Activated CD4-positive, alpha-beta T cell treated with anti-CD3 and anti-CD28 coated beads for 24 hours (primary cell): ENCODE measurements at places on chromosomes 12 and 14.

DNA sequence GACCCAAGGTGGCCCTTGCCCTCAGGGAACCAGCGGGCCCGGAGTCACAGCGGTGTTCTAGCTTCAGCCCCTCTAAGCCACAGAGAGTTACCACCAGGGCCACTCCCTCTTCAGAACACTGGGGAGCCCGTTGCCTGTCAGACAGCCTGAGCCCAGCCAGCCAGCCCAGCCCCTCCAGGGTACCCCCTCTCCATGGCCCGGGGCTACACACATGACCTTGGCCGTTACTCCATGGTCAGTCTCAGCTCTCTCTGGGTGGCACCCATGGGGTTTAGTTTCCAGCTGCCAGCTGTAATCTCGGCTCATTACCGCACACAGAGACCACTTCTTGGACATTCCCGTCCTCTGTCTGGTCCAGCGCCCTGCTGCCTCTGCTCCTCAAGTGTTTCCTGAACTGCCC lies 35.0 kb downstream of the PPP2R5C start:
- DNase-seq, result no peak

DNA sequence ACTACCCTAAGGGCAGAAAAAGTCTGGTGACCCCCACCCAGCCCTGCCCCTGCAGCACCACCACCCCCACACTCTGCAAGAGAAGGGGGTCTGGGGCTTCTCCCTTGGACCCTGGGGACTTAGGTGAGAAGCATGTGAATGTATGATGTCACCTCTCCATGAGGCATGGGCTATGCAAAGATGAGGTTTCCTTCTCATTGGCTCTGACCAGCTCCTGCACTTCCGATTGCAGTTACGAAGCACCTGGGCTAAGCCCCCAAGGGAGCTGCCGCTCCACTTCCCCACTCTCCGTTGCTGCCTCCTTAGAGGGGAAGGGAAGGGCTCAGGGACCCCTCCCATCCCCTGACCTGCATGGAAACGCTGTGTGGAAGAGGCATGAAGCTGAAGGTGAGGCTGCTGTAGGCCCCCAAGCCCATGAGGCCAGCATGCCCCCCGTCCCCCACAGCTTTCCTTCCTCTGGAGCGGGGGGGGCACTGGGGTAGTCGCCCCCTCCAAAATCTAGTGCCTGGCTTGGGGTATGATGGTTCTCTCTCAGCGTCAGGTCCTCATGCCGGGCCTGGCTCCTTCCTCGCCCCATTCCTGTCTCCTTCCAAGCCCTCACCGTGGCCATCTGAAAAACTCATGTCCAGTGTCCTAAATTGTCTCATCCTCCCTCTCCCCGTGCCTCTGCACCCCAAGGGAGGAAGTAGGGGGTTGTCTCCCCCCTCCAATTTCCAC lies 5.5 kb upstream of the DDX23 start:
- no peak for DNase-seq

DNA sequence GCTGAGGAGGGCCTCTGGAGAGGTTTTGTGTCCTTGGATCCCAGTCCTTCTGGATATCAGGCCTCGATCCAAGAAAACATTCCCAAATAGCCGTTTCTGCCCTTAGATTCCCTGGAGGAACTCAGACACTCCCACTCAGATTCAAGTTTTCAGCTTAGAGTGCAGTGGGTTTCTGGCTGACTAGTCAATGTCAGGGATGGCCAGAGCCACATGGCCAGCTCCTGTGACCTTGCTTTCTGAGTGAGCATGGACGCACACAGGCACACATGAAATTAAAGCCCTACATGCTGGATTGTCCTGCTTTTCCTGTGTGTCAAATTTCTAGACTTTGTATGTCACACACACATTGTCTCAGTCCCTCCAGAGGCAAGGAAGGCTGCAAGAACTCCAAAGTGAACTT lies 86.2 kb downstream of the TNFAIP2 start:
- no peak for DNase-seq

GRCh38 chr14:49487238-49487637 lies 98.9 kb downstream of the RPS29 start:
- DNase-seq, result no peak

DNA sequence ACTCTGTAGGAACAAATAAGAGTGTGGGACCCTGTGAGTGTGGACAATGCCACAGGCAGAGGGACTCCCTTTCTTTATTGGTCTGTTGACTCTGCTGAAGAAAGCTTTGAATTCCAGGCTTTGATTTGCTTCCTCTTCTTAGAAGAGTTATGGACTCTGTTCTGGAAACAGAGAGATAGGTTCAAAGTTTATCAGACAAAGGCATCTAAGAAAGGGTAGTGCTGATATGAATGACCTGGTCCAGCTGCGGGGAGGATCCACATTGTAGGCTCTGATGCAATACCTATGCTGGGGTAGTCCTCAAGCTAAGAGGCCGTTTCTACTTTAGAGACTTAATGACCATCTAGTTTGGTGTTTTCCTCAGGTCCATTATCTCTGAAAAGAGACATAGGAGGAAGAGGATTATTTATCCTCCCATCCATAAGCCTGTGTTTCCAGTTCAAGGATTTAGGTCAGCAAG lies 10.7 kb upstream of the IKZF4 start:
- DNase-seq, result no peak

DNA sequence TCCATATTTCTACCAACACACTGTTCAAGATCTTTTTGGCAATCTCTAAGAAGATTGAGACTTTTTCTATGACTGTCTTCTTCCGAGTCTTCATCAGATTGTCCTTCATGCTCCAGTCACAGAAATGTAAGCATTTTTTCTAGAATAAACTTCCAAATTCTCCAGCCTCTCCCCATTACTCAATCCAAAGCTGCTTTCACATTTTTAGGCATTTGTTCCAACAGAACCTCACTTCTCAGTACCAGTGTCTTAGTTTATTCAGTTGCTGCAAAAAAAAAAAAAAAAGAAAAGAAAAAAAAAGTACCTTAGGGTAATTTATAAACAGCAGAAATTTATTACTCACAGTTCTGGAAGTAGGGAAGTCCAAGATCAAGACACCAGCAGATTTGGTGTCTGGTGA lies 290.8 kb upstream of the NOVA1 start:
- no peak for DNase-seq

DNA sequence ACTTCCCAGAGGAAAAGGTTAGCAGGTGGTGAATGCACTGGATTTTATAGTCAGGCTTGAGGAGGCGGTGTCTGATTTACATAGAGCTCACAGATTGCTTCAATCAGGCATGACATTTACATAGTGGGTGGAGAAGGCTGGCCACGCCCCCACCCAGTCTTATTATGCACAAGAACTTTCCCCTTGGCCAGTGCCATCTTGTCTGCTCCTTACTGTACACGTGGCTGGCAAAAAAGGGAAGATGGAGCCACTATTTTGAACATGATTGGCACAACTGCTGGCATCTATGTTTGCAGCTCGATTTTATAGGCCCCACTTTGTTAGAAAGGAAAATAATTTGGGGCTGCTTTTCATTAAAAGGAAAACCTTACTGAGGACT lies 10.9 kb upstream of the LGMN start:
- no peak for DNase-seq

- DNase-seq, result no peak
Measured at GRCh38 chr12:52850681-52851080, 1.9 kb upstream of the KRT78 start.

- no peak for DNase-seq
Measured at GRCh38 chr12:88241862-88242570, 99.9 kb downstream of the TMTC3 start.

DNA sequence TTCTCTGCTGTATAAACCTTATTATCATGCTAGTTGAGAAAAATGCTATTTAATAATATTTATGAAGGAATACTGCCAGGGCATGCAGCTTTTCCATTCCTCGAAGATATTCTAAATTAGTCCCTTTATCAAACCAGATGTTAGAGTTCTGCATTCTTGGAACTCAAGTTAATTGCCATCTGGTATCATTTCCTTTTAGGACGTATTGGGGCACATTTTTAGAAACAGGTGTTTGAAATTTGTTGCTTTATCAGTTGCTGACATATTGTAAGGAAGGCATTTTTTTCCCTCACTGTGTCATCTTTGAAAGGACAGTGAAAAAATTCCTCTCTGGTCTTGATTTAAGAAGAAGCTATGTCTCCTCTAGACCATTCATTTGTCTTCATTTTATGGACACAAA lies 471.2 kb upstream of the PRICKLE1 start:
- DNase-seq, result no peak

DNA sequence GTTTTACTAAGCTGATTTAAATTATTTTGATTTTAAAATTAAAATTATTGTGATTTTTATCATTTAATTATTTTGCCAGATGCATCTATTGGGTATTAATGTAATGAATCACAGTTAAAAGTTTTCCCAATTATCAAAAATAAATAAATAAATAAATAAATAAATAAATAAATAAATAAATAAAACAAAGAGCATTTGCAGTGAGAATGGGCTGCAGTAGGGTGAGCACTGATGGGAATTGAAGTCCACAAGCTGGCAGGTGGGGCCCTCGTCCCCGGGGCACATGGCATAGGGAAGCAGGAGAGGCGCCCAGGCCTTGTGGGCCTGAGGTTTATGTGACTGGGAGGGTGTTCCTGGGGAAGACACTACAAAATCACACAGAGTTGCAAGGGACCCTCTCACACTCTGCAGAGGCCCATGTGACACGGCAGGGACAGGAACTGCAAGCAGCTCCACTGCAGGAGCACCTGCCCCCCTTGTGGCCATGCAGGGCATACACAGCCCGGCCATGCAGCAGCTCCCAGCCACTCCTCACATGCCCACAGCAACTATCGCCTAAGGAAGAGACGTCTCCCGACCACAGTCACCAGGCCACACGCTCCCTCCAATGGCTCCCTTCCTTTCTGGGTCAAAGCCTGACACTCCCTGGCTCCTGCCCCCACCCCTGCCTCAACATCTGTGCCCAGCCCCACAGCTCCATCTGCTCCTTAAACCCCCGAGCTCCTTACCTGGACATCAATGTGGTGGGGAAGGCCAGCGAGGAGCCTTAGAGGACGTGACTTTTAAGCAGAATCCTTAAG lies 256.3 kb upstream of the SFSWAP start:
- DNase-seq, result peak; percentile 13

- DNase-seq, result no peak
Measured at GRCh38 chr12:113119980-113120669, 15.4 kb downstream of the RASAL1 start.

- no peak for DNase-seq
Measured at GRCh38 chr14:69708586-69709560, 58.1 kb upstream of the SRSF5 start.

- no peak for DNase-seq
Measured at GRCh38 chr12:57388425-57388824, 42.4 kb downstream of the R3HDM2 start.

DNA sequence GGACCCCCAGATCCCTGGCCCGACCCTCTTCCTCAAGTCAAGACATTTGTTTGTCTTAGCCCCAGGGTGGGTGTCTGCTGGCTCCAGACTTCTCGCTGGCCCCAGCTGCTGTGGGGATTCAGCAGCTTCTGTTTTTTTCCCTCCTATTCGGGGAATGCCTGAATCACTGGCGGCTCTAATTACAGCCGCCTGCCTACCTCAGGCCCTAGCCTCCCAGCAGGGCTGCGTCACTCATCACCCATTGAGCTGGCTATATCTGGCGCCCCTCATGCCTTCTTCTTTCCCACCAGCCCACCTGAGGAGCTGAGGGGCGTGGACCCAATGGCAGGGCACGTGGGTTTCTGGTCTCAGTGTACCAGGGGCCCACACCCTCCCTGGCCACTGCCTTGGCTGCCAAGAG lies 10.1 kb downstream of the KRT80 start:
- no peak for DNase-seq

DNA sequence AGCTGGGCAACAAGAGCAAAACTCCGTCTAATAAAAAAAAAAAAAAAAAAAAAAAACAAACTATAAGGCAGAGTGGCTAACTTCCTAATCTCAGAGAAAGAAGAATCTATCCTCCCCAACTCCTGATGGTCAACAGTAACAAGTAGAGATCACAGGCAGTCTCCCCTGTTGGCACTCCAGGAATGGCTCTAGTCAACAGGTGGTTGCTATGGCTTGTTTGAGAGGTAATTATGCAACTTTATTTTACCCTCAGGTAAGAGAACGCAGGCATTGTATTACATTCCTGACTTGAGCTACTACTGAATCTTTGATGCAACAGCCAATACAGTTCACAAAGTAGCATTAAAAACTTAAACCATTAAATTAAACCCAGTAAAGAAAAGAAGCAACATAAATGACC lies 180.3 kb downstream of the DICER1 start:
- no peak for DNase-seq

GRCh38 chr12:83958997-83959396 lies 953.6 kb downstream of the SLC6A15 start:
- DNase-seq, result no peak

- no peak for DNase-seq
Measured at GRCh38 chr12:131589221-131589897, 121.5 kb upstream of the SFSWAP start.

GRCh38 chr12:52643233-52644077 lies 8.6 kb downstream of the KRT2 start:
- DNase-seq, result no peak

DNA sequence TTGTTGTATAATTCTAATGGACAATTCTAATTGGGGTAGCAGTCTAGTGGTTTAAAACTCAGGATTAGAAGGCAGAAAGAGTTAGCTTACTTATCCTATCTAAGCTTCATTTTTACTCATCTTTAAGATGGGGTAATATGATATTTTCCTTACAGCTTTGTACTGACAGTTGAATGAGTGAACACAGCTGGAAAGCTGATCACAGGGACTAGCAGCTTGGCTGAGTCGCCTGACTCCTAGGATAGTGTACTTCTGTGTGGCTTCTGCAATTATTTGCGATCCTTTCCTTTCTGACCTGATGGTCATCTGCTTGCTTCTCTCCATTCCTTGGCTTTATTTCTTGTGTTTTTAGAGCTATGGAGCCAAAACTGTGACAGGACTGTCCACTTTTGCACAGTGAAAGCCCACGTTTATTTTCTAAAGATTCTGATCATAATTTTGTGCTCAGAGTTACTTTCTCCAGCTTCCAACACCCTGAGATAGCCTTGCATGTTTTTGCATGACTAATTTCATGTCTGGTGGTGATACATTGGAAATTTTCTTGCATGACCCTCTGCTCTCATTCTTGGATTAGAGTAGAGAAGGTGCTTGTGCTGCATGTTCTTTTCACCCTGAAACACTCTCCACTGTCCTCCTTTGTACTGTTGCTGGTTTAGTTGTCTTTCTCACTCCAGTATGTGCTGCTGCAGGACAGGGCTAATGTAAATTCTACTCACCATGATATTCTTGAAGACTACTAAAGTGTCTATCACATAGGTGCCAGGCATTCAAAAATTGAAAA lies 377.0 kb upstream of the ATP2B1 start:
- no peak for DNase-seq

DNA sequence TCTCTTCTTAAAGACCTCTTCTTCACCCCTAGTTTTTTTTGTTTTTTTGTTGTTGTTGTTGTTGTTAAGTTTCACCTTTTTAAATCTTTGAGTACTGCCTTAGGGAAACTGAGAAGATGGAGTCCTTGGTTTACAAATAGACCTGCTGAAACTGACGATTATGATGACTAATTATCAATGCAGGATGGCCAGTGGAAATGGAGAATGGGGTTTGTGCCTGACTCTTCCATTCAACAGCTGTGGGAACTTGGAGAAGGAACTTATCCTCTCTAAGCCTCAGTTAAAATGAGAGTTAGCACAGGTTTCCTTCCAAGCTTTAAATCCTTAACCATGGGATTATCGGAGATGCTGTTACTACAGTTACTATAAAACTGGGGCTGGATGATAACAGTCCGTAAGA lies 66.7 kb upstream of the PNMA1 start:
- no peak for DNase-seq

- DNase-seq, result no peak
Measured at GRCh38 chr14:93090826-93091555, 24.7 kb downstream of the ITPK1 start.

- DNase-seq, result no peak
Measured at GRCh38 chr14:57274551-57274950, 5.8 kb downstream of the AP5M1 start.
